ENCODE measurements at places on chromosomes 4 and X.

DNA sequence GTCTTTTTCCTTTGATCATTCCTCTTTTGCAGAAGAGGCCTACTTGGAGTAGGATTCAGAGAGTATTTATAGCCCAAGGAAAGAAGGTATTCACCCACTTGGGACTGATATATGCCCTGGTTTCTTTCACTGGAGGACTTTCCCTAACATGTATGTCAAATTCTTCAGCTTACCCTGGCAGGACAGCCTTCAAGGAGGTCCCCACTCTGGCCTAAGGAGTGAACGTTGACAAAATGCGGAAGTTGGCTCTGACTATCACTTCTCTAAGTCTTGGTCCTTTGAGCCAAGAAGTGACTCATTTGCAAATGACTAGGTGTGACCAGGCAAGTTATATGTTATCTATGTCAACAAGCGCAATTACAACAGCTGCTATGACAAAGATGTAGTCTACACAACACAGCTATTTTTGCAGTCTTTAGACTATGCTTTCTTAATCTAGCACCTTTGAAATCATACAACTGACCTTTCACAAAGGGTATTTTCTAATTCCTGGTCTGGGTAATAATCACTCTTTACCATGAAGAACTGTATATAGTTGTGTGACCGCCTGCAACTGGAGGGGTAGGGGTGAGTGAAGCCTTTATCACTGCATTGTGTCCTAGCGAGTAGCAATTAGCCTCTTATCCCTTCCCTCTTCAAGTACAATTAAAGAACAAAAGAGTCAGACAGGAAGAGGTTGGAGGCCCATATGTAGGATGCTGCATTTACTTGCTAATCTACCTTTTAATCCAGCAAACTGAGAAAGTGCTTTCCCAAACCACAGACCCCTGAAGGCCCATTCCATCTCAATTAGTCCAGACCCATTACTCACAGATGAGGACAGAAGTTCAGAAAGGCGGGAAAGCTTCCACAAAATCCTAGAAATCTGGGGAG, 50.1 kb downstream of the RASGEF1B start:
- DNase-seq, result peak; percentile 59

DNA sequence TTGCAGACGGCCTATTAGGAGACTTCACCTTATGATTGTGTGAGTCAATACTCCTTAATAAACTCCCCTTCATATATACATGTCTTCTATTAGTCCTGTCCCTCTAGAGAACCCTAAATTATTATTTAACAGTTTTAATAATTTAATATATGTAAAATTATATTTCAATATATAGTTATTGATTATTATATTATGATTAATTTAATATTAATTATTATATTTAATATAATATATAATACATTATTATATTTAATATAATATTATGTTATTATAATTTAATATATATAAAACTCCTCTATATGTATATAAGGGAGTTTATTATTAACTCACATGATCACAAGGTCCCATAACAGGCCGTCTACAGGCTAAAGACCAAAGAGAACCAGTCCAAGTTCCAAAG, 533.2 kb downstream of the ARAP2 start:
- no peak for DNase-seq

GRCh38 chr4:6732441-6733357, 16.7 kb downstream of the BLOC1S4 start:
- no peak for DNase-seq

DNA sequence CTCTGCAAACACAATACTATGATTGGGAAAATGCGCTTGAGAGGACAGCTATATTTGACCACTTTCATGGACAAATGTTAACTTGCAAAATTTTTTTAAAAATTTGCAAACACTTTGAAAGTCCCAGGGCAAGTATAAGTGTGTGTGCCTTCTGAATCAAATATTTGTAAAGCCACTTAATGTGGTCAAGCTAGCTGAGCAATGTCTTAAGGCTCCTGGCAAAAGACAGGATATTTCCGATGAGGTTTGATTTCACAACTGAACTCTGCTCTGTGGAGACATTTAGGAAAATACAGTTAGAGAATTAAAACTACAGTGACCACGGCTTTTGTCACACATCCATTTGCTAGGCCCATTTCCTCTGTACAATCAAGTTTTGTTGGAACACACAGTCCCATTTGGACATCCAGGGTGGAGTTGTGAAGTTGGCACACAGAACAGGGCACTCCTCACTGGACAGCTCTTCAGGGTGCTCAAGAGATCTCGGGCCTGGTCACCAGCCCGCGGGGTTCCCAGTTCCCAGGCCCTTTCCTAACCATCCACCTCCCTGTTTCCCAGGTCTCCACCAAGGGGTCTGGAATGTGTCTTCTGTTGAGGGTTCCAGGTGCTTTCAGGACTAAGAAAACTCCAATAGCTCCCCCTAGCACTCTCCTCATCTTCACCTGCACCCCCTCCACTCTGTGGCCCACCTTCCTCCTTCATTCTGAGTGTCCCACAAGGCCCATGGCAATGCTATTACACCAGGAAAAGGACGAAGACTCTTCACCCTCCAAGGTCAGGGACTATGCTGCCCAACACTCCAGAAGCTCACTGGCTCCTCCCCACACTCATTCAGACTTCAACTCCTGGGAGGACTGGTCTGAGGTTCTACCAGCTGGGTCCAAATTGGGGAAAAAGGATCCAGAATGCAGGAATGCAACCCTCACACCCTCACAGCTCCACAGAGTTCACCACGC, 41.9 kb downstream of the XAGE2 start:
- no peak for DNase-seq
